ENCODE measurements at places on chromosomes 12 and 14.

DNA sequence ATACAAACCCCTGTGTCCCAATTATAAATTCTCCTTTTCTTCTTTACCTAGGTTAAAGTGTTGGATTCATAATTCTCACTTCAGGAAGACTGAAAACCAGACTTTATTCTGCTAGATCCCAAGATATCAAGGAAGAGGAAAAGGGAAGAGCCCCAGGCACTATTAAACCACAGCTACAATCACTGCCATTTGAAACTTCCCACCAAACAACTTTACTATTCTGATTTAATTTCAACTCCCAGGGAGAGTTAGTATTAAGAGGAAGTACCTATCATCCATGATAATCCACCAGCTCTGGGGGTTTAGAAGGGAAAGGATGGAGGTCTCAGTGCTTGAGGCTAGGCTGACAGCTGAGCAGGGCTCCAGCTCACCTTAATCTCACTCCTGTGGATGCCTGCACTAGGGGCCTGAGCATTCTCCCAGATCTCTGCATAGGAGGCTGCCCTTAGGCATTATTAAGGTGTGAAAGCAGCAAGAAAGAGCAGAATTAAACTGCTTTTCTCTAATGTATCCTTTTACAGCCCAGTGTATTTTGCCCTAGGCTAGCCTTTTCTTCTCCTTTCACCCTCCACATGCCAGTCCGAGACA is 52.9 kb downstream of the MYF5 start:
- DNase-seq: no peak

- no peak for DNase-seq
These were observed 145.5 kb upstream of the IGF1 start for GRCh38 chr12:102625819-102626218.

- no peak for DNase-seq
These were observed 59.1 kb downstream of the FBXW8 start for GRCh38 chr12:116969615-116970585.

DNA sequence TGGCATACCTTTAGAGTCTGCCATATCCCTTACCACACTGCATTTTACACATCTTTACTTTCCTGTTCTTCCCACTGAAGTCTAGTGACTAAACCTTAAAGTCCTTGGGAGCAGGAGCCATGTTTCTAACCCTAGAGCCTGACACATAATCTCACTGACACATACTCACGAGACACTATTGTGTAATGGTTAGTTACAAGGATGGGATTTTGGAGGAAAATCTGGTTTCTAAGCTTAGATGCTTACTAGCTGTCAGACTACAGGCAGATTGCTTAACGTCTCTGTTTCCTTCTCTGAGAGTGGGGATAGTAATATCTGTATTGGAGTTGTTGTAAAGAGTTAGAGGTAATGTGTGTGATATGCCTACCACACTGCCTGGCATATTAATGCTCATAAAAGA is 6.2 kb upstream of the DYRK4 start:
- no peak for DNase-seq

GRCh38 chr12:19681007-19681406 is 241.7 kb downstream of the AEBP2 start:
- no peak for DNase-seq

DNA sequence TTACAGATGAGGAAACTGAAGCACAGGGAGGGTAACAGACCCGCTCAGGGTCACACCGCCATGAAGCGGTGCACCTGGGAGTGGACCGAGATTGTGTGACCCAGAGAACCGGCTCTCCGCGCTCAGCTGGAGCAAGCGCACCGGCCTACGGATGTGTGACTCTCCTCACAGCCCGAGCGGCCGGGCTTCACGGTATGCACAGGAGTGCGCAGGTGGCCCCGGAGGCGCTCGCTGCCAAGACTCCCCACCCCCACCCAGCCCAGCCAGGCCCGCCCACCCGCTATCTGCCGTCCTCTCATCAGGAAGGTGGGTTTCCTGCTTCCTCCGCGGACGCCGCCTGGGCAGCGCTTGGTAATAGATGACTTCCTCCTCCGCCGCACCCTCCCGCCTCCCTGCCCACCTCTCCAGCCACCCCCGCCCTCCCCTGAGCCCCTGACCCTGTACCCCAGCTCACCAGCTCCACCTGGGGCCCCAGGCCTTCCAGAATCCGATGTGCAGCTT is 110.7 kb downstream of the NCOR2 start:
- no peak for DNase-seq

GRCh38 chr12:55226523-55226922 is 5.7 kb downstream of the OR10A7 start:
- DNase-seq: no peak

- DNase-seq: no peak
These were observed 81.2 kb downstream of the VCPKMT start for GRCh38 chr14:50035214-50035613.

DNA sequence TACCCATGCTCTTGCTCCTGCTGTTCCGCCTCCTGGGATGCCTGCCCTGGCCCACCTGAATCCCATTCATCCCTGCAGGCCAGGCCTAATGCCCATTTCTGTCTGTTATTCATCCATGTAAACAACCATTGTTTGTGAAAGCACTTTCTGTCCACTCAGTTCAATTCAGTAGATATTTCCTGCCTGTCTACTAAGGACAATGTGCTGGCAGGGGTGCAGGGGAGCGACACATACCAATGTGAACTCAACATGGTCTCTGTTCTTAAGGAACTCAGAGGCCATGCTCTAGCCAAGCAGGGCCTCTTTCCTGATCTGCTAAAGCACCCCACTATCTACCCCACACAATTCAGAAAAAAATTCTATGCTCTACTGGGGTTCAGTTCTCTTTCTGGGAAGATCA is 88.5 kb upstream of the ZFP36L1 start:
- no peak for DNase-seq

- no peak for DNase-seq
These were observed 220.4 kb downstream of the NUBPL start for GRCh38 chr14:31781578-31781977.

GRCh38 chr14:24337144-24337823 is 2.4 kb upstream of the ADCY4 start:
- DNase-seq: no peak

- DNase-seq: no peak
These were observed 13.9 kb downstream of the DDX23 start for GRCh38 chr12:48838048-48838447.

DNA sequence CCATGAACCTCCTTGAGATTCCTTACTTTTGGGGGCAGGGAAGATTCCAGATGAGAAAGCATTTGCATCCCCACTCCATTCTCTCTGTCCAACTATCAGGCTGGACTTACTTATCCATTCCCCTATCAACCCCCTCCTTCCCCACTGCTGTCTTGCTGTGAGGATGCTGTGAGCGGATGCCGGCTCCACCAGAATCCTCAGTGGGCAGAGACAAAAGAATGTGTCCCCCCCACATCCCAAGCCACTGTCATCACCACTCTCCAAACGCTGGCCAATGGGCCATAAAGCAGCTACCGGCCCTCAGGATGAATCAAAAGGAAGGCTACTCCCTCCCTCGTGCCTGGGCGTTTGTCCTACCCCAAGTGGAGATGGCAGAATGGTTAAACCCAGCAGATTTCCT is 173.0 kb upstream of the NTF3 start:
- DNase-seq: no peak

- DNase-seq: no peak
These were observed 219.5 kb downstream of the TBX5 start for GRCh38 chr12:114186241-114187002.

DNA sequence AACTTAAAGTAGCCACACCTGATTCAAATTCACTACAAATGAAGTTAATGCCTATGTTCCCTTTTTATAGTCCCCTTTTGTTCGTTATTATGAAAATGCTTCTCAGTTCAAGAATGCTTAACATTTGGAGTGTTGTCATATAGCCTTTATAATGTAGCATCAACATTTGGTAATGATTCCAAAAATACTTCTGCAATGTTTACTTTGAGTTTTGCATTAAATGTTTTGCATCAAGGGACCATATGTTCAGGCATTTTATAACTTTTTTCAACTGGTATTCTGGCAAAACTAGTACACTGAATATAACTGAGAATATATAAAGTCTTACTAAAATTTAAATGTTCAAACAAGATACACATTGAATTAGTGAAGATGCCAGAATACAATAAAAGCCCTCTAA is 209.6 kb upstream of the SLC16A7 start:
- DNase-seq: no peak

DNA sequence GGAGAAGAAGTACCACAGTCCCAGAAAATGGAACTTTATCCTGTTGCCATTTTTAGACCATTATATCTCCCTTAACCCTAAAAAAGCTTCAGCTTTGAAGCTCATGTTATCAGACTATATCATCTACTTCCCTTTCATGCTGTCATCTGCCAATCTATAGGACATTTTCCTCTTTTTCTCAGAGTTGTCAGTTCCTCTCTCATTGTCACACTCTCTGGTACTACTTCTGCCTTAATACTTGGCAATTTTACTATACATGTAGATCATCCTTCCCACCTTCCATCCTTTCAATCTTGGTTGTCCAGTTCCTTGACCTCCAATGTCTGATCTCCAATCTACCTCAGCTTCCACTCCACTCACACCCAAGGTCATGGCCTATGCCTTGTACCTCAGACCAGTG is 57.4 kb downstream of the SLC15A5 start:
- DNase-seq: peak; percentile 34

DNA sequence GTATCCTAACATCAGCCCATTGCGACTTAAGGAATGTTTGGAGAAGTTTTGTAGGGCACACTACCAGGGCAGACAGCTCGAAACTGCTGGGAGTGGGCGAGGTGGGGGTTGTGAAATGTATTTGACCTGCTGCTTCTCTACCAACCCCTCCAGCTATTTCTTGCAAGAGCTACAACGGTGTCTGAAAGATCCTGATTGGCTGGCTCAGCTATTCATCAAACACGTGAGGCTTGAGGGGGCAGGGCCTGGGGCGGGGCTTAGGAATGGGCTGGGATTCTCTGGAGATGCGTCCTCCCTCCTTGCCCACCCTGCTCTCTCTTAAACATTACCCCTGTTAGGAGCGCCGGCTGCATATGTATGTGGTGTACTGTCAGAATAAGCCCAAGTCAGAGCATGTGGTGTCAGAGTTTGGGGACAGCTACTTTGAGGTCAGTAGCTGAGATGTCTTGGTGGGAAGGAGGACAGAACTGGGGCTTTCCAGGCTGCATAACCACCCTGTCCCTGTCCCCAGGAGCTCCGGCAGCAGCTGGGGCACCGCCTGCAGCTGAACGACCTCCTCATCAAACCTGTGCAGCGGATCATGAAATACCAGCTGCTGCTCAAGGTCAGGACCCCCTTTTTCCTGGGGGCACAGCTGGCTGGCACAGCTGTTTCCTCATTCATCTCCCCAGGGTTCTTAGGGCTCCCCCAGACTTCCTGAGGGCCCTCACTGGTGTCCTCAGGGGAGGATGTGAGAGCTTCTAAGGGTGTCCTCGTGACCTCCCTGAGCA is 3.1 kb downstream of the ARHGEF25 start:
- DNase-seq: peak; percentile 12

DNA sequence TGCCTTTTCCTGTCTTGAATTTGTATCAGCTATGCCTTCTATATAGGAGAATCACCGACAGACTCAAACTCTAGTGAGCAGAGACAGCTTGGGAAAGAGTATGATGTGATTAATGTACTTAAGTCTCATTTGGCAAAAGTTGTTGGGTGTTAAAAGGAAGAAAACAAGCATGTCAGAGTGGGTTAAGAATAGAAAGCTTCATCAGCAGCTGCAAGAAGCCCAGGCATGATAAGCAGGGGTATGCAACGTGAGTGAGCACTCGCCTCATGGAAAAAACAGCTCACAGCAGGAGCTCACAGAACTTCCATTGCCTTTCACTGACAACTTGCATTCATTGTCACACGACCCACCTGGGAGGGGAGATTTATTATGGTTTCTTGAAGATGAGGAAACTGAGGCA is 35.9 kb upstream of the WNK1 start:
- no peak for DNase-seq

DNA sequence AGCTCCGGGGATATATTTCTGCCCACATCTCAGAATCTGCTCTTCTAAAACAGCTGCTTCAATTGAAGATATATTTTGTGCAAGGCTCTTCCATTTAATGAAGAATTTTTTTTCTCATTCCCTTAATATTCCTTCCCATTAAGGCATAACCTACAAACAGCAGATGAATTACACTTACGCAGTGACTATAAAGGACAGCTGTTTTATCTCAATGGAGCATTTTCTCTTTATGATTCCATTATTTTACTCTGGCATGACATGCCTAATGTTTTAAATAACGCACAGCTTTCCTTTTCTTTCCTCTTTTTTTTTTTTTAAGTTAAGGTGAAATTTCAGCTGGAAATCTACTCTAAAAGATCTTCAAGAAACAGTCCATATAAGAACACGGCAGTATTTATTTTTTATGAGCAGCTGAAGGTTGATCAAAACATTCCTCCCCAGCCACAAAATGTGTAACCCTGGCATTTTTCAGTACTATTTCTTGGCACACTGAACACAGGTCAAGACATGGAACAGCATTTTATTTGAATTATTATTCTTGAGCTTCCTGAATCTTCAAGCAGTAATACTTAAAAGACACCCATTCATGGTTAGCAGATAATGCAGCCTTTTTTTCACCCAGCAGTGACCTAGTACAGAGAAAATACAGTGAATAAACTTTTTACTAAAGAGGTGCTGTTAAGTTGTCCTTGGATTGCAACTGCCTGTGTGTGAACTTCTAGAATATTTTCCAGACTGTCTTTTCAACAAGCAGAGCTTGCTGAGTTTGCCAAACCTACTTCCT is 118.1 kb upstream of the FOXN3 start:
- DNase-seq: no peak

DNA sequence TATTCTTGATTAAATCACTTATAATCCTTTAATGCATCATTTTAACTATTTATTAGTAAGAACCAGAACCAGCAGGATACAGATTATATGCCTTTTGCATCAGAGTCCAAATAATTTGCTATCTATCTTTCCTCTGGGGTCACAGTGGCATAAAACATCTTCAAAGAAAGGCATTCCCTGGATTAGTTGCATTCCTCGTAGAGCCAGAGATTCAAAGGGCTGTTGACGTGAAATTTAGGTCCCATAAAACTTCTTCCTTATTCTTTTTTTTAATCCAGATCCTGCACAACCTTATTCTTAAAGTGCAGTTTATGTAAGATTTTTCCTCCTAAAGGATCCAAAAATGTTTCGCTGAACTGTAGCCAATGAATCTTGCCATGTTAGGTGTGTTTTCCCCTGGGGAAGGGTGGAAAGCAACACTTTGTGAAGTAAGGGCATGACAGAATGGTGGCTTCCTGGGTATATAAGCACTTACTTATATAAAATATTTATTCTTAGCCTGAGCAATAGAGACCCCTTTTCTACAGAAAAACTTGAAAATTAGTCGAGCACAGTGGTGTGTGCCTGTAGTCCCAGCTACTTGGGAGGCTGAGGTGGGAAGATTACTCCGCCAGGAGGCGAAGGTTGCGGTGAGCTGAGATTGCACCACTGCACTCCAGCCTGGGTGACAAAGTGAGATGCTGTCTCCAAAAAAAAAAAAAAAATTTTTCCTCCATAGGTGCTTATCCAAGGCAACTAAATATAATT is 208.7 kb downstream of the PCNX1 start:
- DNase-seq: no peak

GRCh38 chr12:100927826-100928225 is 133.2 kb downstream of the ANO4 start:
- DNase-seq: no peak

DNA sequence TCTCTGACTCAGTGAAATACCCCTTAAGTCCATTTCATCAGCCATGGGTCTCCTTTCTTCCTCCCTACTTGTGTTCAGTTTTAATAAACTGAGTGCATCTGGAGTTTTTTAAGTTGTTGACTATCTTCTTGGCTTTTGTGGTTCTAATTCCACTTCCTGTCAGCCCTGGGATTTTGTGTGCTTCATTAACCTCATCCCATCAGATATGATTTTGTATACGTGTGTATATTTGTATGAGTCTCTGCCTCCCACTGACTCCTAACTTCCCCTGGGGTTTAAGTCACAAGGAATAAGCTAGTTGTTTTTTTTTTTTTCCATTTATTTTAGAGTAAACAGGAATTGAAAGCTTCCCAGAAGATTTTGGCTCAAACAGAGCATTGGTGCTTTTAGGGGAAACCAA is 62.7 kb downstream of the TTLL5 start:
- DNase-seq: no peak

All from AML-193 (cell line).